ENCODE measurements at places on chromosomes 1 and 21.

- no peak for DNase-seq
Observed at GRCh38 chr1:173297798-173298391, 90.8 kb upstream of the TNFSF4 start.

- DNase-seq: no peak
Observed at GRCh38 chr1:109114342-109114674, 393 bp downstream of the ELAPOR1 start.

DNA sequence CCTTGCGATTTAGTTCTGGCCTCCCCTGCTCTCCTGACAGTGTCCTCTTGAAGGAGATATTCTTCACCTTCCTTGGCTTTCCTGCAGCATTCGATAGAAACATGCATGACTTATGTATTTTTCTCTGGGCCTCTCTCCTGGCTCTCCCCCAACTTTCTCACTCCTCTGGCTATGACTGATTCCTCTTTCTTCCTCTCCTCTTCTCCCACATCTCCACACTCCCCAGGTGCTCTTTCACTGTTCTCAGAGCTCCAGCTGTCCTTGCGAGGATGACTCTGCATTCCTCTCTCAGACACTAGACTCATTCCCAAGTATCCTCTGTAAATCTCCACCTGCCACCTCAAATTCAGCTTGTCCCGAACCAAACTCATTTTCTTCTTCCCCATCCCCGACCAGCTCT lies 18.0 kb downstream of the LRRC42 start:
- DNase-seq: no peak

DNA sequence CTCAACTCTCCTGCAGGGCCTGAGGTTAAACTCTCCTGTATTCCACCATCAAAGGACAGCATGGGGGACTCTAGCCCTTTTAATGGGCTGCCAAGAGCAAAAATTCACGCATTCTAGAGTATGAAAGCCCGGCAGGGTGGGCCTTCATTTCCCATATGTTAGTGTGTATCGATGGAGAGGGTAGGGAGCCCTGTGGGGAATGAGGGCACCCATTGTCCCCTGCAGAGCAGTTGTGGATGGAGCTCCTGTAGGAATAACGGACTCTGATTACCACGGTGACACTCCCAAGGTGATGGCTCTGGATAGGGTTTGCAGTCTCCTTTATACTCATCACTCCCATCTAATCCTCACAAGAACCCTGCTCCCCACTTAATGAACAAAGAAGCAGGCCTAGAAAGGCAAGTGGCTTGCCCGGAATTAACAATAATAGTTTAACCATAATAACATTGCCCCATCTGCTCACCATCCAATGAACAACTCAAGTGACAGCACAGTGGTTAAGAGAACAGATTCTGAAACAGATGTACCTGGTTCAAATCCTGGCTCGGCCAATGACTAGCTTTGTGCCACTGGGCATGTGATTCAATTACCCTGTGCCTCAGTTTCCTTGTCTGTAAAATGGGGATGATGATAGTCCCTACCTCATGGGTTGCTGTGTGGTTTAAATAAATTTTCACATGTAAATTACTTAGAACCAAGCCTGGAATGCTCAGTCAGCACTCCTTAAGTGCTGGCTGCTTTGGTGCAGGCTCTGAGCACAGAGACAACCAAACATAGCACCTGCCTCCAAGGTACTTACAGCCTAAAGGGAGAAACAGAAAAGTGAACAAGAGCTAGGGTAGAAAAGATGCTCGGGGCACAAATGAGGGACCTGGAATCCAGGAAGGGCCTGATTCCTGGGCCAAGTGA lies 29.0 kb downstream of the HIVEP3 start:
- DNase-seq: no peak

DNA sequence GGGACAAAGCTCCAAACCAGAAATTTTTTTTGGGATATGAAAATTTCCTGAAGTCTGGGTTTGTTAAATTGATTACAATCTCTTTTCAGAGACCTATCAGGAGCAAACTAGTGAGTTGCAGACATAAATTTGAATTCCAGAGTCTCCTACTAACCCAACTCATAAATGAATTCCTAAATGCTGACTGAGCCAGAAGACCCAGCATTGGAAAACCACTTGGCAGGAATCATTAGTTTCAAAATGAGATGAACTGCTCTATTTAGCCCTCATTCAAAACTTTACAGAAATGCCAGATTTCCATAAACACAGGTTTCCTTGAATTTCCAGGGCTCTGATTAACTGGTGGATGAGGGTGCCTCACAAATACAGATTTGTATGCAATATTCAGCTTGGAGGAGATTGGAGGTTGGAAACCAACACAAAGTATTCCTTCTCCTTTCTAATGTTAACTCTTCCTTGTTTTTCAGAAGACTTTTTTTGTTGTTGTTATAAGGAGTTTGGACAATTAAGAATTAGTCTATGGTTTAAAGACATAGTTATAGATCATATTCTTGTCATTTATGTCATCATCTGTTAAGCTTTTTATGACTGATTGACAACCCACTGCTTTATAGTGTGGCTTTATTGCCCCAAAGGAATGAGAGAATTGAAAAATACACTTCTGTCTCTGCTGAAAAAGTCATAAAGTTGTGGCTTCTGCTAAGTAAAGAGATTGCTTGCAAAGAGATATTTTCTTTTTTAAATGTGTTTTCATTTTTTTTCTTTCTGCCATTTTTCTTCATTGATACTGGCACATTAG lies 222.8 kb downstream of the HLX start:
- DNase-seq: no peak

GRCh38 chr1:181152892-181153633 lies 64.6 kb downstream of the IER5 start:
- no peak for DNase-seq

- no peak for DNase-seq
Observed at GRCh38 chr1:61301824-61302657, 219.7 kb downstream of the NFIA start.

DNA sequence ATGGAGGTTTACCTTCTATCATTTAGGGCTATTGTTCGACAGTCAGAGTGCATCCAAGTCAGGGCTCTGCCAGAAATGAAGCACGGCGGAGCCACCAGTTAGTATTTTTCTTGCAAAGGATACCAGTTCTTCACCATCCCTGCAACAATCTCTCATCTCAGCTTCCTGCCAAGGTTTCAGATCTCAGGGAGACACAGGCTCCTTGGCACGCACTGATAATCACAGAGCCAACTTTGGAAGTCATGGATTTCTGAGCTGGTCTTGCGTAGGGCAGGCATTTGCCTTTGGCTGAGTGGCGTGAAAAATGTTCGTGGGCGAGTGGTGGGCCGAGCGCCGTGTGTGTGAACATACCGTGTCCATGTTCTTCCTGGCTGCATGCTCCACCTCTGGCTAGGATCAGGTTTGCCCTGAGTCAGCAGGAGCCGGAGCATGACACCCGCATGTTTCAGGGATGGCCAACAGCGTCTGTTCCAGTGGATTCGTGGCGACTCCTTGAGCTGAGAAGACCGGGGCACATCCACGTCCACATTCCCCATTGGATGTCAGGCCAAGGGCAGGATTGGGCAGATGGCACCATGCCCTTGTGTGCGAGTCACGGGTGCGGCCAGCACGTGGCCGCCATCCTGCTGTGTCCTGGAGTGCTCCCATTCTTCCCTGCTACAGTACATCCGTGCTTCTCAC lies 118.5 kb upstream of the C1orf174 start:
- DNase-seq: no peak

- DNase-seq: no peak
Observed at GRCh38 chr1:62903982-62904855, 120.3 kb downstream of the ATG4C start.

DNA sequence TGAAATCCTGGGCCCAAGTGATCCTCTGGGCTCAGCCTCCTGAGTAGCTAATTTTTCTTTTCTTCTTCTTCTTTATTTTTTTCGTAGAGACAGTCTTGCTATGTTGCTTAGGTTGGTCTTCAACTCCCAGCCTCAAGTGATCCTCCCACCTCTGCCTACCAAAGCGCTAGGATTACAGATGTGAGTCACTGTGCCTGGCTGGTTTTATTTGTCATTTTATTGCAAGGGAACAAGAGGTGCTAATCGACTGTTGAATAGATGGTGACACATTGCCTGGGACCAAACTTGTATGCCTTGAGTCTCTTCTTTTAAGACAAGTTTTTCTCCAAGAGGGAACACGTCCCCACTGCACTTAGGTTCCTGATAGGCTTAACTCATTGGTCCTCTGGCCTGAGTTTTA lies 20.0 kb upstream of the KLHDC8A start:
- no peak for DNase-seq

- no peak for DNase-seq
Observed at GRCh38 chr1:209354840-209355165, 228.7 kb upstream of the CAMK1G start.

GRCh38 chr1:84973498-84974334 lies 23.2 kb downstream of the MCOLN2 start:
- no peak for DNase-seq

DNA sequence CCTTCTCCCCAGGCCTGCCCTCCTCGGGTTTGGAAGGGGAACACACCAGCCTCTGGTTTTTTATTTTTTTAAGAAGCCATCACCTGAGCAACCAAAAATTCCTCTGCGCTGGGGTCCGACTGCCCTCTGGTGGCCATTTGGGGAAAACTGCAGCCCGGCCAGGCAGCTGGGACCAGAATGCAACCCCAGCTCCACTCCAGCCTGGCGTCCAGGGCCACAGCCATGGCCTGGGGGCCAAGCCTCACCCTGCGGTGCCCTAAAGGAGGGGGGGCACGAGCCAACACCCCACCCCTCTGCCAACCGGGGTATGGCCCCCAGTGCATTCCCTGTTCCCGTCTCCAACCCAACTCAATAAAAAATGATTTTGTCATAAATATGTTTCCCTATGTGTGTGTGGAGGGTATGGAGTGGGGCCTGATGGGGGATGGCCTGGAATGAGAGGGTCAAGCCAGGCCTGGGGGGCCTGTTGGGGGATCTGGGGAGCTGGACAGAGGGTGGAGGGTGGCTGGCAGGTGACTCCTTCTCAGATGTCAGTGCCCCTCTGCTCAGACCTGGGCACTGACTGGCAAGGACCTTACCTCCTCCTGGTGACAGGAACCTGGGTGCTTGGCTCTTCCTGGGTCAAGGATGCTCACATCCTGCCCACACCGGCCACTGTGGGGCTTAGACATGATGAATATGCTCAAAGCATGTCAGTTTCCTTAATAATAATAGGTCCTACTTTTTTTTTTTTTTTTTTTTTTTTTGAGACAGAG lies 3.2 kb downstream of the GPR3 start:
- peak; percentile 66 for DNase-seq

- DNase-seq: no peak
Observed at GRCh38 chr1:175841738-175842187, 98.4 kb upstream of the TNR start.

- no peak for DNase-seq
Observed at GRCh38 chr1:102852613-102853012, 255.7 kb downstream of the COL11A1 start.

DNA sequence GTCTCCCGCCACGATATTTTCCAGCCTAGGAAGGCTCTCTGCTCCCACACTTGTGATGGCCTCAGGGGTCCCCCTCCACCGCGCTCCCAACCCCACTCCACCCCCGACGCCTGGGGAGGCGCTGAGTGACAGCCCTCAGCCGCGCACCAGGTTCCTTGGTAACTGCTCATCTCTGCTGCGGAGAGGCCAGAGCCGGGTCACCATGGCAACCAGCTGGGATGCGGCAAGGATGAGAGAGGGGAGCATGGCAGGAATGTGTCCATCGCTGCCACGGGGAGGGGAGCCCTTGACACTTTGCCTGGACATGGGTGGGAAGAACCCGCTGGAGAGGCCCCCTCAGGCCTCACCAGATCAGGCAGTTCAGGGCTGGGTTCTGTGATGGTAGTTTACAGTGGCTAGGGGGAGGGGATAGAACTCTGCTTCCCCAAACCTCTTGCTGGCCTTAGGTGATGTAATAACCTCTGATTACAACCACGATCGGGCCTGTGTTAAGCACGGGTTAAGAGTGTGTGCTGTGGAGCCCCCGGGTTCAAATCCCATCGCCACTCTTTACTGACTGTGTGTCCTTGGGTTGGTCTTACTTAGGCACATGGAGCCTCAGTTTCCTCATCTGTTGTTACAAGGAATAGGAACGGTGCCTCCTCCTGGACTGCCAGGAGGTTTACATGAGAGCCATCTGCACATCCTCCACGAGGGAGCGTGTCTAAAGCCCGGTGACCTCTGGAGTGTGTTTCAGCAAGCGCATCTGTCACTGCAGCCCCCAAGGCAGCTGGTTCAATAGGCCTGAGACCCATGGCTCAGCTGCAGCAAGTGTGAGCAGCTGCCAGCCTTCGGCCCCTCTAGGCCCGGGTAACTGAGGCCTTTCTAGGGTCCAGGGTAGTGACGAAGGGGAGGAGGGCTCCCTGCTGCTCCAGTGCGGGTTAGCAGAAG lies 6.3 kb downstream of the KIF17 start:
- DNase-seq: no peak

DNA sequence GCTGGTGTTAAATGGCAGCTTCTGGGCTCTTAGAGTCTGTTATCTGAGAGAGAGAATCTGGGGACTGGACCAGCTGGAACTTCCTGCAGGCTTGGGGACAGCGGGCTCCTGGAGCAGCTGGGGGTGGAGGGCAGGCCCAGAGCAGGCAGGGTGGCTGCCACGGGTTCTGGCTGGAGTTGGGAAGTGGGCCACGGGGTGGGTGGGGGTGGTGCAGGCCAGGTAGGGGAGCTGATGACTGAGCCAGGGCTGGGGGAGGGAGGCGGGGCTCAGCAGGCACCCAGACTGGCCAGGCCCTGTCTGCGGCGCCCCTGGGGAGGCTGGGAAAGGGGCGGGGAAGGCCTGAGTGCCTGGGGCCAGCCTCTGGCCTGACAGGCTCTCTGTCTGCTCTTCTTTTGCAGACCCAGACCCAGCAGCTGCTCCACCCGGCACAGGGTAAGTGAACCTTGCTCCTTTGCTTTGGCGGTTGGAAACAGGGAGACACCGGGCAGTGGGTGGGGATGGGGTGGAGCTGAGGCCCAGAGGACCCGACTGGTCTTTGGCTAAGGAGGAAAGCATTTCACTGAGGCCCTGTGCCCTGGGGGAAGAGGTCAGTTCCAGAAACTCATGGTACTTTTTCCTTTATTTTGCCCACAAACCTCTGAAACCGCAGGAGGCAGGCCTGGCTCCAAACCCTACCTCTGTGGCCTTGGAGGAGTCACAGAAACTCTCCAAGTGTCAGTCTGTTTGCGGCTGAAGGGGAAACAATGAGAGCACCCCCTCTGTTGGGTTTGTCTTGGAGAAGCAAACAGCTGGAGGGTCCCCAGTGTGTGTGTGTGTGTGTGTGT lies 48.8 kb downstream of the ARHGEF10L start:
- no peak for DNase-seq

DNA sequence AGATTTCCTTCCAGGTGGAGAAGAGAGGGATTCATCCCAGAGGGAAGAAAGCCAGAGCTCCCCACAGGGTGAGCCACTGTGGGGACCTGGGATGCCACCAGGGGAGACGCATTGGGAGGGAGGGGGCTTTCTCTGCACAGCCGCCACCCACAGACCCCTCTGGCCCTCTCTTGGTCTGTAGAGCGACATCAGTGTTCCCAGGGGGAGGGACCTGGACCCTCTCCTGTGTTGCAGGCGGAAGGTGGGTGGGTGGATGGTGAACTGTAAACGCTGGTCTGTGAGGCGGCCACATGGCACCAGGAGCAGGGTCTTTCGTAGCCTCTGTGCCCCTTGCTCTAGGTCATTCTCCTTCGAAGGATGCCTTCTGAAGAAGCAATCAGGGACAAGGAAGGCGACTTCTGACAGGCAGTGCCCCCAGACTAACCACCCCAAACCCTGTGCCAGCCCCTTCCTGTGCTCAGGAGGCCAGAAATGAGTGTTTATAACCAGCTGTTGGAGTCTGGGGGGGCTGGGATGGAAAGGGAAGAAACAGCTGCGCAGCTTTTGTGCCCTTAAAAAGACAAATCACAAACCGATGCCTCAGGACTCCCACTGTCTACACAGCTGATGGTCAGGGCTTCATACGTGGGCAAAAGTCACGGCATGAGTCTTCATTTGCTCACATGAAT lies 121.4 kb upstream of the ZBTB40 start:
- DNase-seq: no peak

GRCh38 chr1:225418059-225418458 lies 9.8 kb downstream of the LBR start:
- no peak for DNase-seq

Measured in activated T-helper 1 cell treated with Interleukin-2 at 50 U/mL for 16 hours (primary cell).